Cardiac septum (tissue), 1 donor: ENCODE measurements at places on chromosomes 3 and 15.

DNA sequence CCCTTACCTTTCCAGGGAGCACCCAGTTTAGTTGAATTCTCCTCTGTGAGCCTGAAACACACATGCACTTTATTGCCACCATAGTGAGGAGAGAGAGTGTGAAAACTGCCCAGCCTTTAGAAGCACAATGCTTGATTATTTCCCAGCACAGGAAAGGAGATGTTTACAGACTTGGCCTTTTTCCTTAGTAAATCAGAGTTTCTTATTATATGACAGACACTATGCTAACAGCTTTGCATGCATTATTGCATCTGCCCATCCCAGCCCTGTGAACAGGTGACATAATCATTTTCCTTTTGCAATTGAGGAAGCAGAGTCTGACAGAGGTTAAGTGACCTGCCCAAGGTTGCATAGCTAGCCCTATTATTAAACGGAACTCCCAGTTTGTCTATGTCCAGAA, 36.5 kb downstream of the CAPN3 start:
- DNase-seq = no peak

DNA sequence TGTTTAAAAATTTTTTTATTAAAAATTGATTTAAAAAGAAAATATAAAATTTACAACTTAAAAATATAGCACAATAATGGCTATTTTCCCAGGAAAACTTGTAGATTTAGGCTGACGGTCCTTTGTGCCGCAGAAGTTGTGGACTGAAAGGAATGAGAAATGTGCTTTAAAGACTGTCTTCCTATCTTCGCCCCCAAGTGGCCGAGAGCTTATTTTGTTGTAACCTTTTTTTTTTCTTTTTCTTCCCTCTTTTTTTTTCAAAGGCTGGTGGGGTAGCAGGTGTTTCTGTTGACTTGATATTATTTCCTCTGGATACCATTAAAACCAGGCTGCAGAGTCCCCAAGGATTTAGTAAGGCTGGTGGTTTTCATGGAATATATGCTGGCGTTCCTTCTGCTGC, 15.5 kb downstream of the SLC25A26 start:
- DNase-seq = no peak

- DNase-seq = no peak
Measured at GRCh38 chr15:35279811-35280210, 194.7 kb upstream of the NANOGP8 start.

DNA sequence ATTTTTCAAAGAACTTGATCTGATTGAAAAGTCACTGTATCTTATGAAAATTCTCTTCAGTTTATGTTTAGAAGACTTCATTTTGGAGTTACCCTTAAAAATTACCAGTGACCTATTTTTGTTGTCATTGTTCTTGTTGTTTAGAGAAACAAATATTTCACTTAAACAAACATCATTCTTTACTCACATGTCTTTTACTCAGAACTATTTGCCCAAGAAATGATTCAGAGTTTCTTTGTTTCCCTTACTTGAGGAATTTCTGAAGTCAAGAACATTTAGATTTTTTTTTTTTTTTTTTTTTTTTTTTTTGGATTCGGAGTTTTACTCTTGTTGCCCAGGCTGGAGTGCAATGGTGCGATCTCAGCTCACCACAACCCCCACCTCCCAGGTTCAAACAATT, 259.6 kb upstream of the UBE2E1 start:
- DNase-seq = no peak

DNA sequence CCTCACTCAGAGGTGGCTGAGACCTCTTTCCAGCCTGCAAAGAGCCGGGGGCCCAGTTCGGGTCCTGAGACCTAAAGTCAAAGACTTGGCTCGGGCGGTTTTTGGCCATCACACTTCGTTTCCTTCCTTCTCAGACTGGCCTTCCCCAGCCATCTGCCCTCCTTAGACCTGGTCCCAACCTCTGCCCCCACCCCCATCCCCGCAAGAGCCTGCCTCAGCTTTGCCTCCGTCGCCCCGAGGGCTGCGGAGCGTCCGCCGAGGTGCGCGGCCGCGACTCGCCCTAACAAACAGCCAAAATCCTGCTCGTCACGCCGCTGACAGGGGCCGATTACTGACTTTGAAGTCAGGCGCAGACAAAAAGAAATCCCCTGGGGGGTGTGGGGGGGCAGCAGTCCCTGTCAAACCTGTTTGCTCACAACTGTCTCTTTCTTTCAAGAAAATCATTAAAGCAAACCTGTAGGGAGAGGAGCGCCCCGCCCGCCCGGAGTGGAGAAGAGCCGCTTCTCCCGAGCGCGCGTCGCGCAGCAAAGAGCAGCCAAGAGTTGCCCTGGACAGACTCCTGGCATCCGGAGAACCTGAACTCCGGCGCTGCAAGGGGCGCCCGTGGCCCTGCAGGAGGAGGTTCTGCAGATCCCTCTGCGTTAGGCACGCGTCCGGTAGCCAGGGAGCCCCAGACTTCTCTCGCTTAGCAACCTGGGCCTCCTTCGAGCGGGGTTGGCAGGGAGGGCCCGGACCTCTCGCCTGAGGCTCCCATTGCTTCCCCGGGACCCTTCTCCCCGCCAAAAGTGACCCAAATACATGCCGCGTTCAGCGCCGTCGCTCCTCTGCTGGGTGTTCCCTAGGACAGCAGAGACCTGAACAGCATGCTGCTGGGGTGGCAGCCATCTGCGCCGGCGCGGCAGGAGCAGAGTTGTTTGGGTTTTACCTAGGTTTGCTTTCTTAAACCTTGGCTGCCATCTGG, 4.5 kb downstream of the SOX14 start:
- DNase-seq = no peak
